Frontal cortex (tissue), 4 donors: ENCODE measurements at places on chromosomes 16 and 17. TPM values are rescaled to one million over a fixed set of nuclear protein-coding genes. Genes with fewer than 3 reads are reported as not detected.
A peak's percentile ranks its signal among the peaks of the same experiment; 100 is the strongest.

The KRTAP16-1 gene
- not detected for total RNA-seq

The MYH1 gene
- total RNA-seq = not detected

The FBXW10B gene
- 0.82 TPM for total RNA-seq

The HP gene
- 0.41 TPM for total RNA-seq

The GUCY2D gene
- total RNA-seq = under 0.01 TPM

The NKD1 gene
- 2.4 TPM for total RNA-seq

The TBC1D26 gene
- total RNA-seq = 3.3 TPM

The CXCL16 gene
- total RNA-seq = under 0.01 TPM

The EFCAB13 gene
- 14.3 TPM for total RNA-seq

The ABCA9 gene
- 5.7 TPM for total RNA-seq

The GRAP gene
- total RNA-seq = 1.6 TPM

- DNase-seq = no peak
These were observed 42.7 kb downstream of the GNA13 start for GRCh38 chr17:65013613-65014391.

- no peak for DNase-seq
These were observed 2.4 kb upstream of the TCAP start for GRCh38 chr17:39662551-39663339.

GRCh38 chr17:62162898-62163297 lies 97.8 kb upstream of the MED13 start:
- no peak for DNase-seq

GRCh38 chr16:2939968-2940367 lies 24.1 kb upstream of the KREMEN2 start:
- DNase-seq = no peak

GRCh38 chr16:66207139-66207882 lies 159.2 kb upstream of the CDH5 start:
- DNase-seq = no peak

DNA sequence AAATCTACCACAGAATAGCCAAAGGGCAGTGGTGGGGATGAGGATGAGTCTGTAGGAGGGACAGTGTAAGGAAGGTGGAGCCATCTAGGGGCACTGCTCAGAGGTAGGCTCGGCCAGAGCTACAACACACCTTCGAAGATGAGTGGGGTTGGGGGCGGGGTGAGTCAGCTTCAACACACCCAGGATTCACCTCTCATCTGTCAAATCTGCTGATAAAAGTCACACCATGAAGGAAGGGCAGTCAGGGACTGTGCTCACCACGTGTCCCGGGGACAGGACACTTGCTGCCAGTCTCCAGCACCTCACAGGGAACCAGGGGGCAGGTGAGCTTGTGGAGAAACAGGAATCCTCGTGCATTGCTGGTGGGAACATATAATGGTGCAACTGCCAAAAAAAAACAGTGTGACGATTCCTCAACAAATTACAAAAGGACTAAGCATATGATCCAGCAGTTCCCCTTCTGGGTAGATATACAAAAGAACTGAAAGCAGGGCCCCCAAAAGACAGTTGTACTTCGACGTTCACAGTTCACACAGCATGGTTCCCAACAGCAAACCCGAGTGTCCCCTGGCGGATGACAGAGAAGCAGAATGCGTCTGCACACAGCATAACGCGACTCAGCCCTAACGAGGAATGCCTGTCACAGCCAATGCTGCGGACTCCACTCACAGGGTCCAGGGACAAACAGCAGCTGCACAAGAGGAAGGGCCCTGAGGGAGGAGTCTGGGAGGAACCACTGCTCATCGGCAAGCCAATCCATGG lies 133.1 kb downstream of the ANKRD11 start:
- DNase-seq = no peak

DNA sequence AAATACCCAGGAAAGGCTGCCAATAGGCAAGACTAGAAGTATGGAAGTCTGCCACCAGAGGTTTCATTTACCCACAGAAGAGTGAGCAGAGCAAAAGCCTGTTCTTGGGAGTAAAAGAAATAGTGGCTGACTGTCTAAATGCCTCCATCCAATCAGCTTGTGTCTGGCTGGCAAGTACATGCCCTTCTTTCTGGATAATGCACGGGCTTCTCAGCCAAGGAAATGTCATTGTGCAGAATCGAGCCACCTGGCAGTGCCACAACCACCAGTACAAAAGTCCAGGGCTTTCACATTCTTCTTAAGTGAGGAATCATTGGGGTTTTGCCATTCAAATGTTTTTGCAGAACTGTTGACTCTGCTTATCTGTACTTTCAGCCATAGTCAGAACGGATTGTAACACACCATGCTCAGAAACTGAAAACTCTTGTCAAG lies 10.1 kb upstream of the ERCC4 start:
- no peak for DNase-seq

GRCh38 chr17:17812211-17813054 lies 24.4 kb downstream of the SREBF1 start:
- DNase-seq = peak; percentile 92

DNA sequence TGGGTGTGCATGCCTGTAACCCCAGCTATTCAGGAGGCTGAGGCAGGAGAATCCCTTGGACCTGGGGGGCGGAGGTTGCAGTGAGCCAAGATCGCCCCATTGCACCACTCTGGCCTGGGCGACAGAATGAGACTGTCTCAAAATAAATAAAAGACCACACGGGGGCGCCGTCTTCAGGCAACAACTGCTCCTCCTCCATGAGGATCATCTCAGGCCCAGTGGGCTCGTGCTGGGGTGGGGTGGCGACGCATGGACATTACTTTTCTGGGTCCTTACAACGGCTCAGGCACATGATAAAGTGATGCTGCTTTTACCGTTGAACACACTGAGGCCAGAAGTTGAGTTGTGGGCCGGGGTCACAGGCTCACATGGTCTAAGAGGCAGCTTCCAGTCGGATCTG lies 56.2 kb downstream of the PRMT7 start:
- DNase-seq = no peak

GRCh38 chr17:42408061-42408460 lies 15.0 kb downstream of the CAVIN1 start:
- DNase-seq = peak; percentile 56

DNA sequence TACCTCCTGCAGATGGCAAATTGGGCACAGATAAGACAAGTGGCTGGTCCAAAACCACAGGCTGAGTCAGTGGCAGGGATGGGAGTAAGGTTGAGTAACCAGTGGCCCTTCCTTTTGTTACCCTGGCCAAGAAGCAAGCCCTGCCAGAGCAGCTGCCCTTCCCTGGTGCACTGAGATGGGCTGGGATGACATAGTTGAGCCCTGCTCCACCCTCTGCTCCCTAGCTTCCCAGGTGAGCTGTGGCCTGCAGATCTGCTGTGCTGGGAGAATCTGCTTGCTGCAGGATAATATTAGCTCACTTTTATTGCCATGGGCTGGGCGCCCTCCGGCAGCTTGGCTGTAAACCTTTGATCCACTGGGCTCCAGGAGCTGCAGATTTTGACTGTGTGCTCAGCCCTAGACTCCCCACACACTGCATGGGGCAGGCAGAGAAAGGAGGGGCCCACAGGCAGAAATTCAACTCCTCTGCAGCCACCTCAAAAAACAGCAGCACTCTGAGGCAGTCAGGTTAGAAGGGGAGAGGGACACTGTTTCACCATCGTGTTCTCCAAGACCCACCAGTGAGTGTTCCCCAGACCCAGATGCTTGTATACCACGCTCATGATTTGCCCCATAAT lies 101.8 kb downstream of the CBLN1 start:
- no peak for DNase-seq

GRCh38 chr16:149024-149660 lies 3.3 kb upstream of the HBZ start:
- no peak for DNase-seq

- no peak for DNase-seq
These were observed 122.6 kb upstream of the GSE1 start for GRCh38 chr16:85490407-85491057.

DNA sequence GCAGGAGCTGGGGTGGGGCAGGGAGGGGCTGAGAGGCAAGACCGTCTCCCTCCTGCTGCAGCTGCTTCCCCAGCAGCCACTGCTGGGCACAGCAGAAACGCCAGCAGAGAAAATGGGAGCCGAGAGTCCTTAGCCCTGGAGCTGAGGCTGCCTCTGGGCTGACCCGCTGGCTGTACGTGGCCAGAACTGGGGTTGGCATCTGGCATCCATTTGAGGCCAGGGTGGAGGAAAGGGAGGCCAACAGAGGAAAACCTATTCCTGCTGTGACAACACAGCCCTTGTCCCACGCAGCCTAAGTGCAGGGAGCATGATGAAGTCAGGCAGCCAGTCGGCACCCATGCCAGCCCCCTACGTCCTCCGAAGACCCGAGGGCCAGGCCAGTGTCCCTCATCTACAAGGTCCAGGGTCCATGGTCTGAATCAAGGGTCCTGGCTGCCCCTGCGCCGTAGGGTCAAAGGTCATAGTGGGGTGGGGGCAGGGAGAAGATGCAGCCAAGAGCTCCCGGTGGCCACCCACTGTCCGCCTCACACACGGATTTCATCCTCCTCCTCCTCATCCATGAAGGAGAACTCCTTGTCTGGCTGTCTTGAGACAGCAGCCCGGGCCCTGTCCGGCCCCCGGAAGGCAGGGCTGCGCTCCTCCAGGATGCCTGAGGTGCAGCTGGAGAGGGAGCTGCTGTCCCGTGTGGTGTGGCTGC lies 23.4 kb upstream of the CPSF4L start:
- DNase-seq = no peak

GRCh38 chr17:31472137-31472536 lies 80.7 kb downstream of the RAB11FIP4 start:
- DNase-seq = peak; percentile 33

DNA sequence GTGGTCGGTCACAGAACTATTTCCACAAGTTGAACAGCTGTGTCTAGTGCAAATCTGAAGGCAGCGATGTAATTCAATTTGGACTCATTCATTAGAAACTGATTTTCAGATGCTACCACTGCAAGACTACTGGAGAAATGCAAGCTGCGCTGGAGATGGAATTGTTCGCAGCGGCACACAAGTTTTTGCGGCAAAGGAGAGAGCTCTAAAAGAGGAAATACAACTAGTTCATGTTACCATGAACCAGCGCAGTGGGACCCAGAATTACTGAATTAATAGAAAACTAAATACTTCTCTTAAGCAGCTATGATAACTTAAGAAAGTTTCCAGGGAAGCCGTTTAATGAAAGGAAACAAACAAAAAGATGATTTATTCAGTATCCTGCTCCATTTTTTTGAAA lies 1.9 kb downstream of the CREBBP start:
- DNase-seq = no peak

GRCh38 chr16:82456683-82457082 lies 170.1 kb upstream of the CDH13 start:
- peak; percentile 10 for DNase-seq

- peak; percentile 57 for DNase-seq
These were observed 1.2 kb downstream of the SOX15 start for GRCh38 chr17:7588553-7589203.
